ENCODE measurements at places on chromosomes 3 and 15.

DNA sequence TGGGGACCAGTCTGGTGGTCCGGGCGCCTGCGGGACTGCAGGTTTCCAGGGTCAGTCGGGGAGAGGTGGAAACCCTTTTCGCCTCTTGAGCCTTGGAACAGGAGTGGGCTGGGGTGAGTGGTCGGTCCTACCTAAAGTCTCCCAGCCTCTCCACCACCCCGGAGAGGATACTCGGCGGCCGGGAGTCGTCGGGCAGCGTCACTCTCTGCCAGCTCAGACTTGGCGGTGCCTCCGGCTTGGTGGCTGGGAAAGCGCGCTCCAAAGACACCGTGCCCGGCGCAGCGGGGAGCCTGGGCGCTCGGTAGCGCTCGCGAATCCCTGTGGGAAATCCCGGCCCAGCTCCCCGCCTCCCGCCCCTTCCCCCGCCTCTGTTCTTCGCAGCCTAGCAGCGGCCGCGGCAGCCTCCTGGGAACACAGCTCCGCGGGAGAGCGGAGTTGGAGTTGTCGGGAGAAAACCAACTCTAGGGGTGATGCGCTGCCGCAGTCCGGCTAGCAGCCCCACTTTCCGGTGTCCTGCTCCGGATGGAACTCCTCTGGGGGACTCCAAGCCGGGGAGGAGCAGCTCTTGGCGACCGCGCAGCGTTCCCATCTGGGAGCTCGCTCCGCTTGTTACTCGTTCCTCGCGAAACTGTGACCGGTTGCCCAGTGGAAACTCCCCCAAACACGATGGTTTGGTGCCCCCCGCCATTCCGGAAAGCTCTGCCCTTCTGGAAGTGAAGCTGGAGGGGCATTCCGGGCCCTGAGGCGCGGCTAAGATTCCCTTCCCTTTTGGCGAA is 1.4 kb downstream of the EPHB1 start:
- DNase-seq: no peak

GRCh38 chr3:88926221-88926620 is 181.2 kb upstream of the EPHA3 start:
- no peak for DNase-seq

DNA sequence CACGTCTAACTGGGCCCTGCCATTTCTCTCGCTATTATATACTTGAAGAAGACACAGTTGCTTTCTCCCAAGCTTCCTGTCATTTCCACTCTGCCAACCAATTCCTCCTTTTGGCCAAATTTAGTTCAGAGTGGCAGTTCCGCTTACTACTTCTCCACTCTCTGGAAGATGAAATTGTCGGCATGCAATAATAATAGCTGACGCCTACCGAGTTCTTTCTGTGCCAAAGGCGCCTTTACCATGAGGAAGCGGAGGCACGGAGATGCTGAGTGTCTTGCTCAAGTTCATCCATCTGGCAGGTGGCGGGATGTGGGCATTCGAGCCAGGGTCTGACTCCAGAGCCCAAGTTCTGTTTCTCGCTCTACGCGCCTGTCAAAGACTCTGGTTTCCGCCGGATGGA is 14.6 kb upstream of the NRROS start:
- DNase-seq: no peak

- no peak for DNase-seq
Measured at GRCh38 chr3:159045279-159045885, 243.5 kb downstream of the MFSD1 start.

- no peak for DNase-seq
Measured at GRCh38 chr15:56341201-56341600, 24.0 kb upstream of the TEX9 start.

- no peak for DNase-seq
Measured at GRCh38 chr3:124364317-124365020, 365.8 kb upstream of the UMPS start.

DNA sequence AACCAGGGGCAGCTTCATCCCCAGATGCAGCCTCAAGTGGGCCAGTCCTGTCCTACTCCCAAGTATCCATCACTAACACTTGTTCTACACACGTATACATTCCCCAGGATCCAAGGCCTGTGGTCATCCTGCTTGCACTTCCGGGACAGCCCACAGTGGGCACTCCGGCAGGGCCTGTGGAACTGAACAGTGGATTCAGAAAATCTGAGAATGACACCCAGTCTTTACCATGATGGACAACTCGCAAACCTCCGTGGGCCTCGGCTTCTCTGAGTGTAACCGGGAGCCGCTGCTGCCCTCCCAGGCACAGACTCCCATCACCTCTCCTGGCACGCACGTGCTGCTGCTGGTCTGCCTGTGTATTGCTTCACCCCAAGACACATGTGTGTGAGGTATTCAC is 59.6 kb downstream of the ATP10A start:
- DNase-seq: no peak

DNA sequence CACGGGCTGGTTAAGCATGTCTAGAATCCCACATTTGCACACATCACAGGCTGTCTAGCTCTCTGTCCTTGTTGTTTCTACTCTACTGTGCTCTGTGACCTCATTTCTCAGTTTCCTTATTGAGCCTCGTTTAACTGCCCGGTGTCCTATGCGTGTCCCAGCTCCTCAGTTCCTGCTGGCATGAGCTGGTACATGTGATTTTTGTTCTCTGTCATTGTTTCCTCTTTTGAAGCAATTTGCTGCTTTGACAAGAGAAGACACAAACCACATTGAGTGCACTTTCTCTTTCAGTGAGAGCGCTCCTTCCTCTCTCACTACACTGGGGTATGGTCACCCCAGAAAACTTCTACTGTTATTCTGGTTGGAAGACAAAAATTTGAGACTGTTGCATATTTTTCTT is 563.5 kb downstream of the PDCD6IP start:
- no peak for DNase-seq

DNA sequence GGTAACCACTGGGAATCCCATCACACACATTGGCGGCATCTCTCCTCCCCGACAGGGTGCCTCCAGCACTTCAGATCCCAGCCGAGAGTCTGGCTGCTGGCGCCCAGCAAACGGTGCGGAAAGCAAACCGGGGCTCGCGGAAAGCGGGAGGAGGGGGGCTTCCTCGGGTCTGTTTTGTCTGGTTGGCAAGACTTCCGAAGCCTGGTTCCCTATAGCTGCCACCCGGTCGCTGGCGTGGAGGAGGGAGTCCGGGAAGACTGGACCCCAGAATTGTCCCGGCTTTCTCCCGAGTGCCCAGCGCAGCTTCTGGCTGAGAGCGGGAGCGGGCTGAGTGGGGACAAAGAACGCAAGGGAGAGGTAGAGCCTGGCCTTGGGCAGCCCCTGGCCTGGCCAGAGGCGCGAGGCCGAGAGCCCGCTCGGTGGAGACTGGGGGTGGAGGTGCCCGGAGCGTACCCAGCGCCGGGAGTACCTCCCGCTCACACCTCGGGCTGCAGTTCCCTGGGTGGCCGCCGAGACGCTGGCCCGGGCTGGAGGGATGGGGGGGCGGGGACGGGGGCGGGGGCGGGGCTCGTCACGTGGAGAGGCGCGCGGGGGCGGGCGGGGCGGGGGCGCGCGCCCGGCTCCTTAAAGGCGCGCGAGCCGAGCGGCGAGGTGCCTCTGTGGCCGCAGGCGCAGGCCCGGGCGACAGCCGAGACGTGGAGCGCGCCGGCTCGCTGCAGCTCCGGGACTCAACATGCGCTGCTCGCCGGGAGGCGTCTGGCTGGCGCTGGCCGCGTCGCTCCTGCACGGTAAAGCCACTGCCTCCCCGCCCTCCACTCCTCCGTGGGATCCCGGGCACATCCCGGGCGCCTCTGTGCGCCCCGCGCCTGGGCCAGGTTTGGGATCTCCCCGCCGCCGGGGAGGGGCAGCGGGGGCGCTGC is at the start of gene CHRNA7:
Gene CHRNA7, plus strand, starts transcription at position 654 of the 920 bp plus-strand sequence. Its CDS starts 80 bp downstream, at position 734.
- peak; percentile 33 for DNase-seq

GRCh38 chr3:126781406-126781805 is 77.4 kb downstream of the CHCHD6 start:
- DNase-seq: no peak

GRCh38 chr3:184822654-184823053 is 10.7 kb downstream of the VPS8 start:
- no peak for DNase-seq

GRCh38 chr3:99765042-99765942 is 52.4 kb upstream of the CMSS1 start:
- DNase-seq: no peak

- DNase-seq: no peak
Measured at GRCh38 chr3:198076722-198077308, 116.8 kb downstream of the LMLN start.

DNA sequence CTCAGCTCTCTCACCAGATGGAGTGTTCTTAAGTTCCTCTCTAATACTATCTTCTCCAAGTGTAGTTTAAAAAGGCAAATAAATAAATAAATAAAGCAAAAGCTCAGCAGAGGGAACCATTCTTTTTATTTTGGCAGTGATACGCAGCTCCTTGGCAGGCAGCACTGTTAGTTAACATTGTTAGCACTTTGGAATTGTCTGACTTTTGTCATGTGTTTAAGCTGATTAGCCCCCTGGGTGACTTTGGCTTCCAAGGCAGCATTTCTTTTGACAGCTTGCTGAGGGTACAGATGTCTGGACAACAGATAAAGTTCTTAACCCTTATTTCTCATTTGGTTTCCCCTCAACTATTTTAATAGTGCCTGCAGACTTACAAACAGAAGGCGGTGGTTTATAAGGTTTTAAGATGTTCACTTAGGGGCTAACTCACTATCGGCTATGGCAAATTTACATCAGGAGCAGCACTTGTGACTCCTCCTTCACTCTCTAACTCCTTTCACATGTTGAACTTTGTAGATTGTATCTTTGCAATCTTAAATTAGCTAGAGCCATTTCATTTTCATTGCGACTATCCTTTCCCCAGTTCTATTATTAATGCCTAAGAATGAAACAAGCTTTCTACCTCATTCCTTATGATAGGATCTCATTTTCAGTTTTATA is 213.4 kb downstream of the ZBBX start:
- no peak for DNase-seq

DNA sequence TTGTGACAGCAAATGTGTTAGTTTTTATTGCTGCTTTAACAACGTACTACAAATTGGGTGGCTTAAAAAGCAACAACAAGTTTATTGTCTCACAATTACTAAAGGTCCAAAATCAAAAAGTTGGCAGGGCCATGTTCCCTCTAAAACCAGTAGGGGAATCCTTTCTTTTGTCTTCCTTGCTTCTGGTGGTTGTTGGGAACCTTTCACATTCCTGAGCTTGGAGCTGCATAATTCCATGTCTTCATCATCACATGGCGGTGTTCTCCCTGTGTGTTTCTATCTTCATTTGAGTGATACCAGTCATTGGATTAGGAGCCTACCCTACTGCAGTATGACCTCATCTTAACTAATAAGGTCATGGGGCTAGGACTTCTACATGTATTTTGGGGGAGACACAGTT is 7.4 kb downstream of the SPRED1 start:
- DNase-seq: no peak

GRCh38 chr3:10015461-10015904 is 10.8 kb upstream of the FANCD2 start:
- no peak for DNase-seq

- no peak for DNase-seq
Measured at GRCh38 chr15:53757906-53758305, 1.6 kb downstream of the WDR72 start.

DNA sequence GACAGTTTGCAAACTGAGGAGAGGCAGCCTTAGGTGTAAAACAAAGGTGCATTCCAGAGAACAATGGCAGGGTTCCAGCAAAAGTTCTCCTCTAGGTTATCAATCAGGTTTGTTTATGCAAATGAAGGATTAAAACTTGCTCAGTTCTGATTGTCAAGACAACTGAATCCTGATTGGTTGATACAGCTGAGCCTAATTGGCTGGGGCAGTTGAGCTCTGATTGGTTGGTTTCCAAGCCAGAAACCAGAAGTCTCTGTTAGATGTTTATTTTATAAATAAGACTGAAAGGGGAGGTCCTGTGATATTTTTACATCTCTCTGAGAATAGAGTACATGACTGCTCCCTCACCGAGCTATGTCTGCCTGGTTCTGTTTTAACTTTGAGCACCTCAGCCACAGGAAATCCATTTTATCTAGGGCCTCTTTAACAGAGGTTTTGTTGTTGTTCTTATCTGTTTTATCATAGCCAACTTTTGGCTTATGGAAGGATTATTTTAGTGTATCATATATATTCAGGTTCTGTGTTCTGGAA is 37.8 kb downstream of the PPM1L start:
- DNase-seq: no peak

DNA sequence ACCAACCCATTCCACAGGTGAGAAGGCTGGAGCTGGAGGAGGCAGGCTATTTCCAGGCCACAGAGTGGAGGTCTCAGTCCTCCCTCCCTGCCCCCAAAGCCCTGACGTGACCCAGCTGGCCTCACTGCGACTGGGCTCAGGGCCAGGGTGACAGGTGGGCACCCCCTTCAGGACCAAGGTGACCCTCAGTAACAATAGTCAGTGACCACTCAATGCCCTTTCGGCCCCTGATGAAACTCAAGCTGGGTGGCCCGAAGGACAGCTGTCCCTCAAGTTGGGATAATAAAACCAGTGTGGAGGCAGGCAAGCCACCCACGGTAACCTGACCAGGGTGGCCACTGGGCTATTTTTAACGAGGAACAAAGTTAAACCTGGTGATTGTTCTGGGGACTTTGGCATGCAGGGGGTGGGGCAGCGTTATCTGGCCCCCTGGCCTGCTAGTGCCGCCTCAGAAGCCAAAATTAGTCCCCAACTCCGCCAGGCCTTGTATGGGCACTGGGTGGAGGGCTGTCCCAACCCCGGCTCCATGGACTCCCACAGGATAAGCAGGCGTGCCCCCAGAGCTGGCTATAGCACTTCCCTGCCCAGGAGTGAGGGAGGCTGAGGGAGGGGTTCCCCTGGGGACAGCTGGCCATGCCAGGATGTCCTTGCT is 1.1 kb downstream of the TNNC1 start:
- DNase-seq: no peak

DNA sequence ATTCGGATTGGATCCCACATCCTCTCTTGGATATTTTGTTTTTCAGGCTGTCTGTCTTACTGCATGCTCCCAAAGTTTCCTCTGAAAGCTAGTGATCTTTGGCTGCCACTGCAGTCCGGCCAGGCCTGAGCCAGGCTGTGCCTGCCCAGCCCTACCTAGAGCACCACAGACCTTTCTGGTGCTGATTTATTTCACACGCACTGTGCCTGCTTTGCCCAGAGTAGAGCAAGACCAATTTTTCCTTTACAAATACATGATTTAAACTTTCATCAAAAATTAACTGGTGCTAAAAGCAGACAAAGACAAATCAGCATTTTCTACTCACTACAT is 28.0 kb upstream of the NDUFB4 start:
- DNase-seq: no peak

GRCh38 chr15:60614862-60615771 is 136.2 kb upstream of the ICE2 start:
- DNase-seq: no peak

DNA sequence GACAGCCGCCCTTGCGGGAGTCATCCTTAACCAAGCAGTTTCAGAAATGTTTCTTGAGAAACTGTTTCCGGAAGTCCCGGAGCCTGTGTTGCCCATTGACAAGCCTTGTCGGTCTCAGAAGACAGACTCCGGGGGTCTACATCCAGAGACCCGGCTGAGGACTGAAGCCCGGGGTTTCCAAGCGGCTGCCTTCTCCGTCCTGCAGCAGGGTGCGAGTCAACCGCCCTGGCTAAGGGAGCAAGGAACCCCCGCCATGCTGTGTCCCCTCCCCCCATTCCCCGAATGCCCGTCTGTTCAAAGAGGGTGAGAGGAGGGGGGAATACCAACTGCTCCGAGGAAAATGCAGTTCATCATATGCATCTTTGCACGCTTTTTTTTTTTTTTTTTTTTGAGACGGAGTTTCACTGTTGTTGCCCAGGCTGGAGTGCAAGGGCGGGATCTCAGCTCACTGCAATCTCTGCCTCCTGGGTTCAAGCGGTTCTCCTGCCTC is 61.6 kb downstream of the ATP1B3 start:
- DNase-seq: no peak

GRCh38 chr15:88608607-88609181 is 12.4 kb upstream of the AEN start:
- no peak for DNase-seq
